ENCODE measurements at places on chromosomes 2 and 18.

- no peak for DNase-seq
These were observed 213.9 kb upstream of the AGAP1 start for GRCh38 chr2:235279965-235280364.

DNA sequence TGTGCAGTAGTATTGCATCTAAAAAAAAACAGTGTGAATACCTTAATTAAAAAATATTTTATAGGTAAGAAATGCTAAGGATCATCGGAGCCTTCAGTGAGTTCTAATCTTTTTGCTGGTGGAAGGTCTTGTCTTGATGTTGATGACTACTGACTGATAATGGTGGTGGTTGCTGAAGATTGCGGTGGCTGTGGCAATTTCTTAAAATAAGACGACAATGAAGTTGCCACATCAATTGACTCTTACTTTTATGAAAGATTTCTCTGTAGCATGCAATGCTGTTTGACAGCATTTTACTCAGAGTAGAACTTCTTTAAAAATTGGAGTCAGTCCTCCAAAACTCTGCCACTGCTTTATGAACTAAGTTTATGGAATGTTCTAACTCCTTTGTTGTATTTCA, 36.2 kb downstream of the GLS start:
- DNase-seq, result no peak

- no peak for DNase-seq
These were observed 61.2 kb downstream of the MAP4K3 start for GRCh38 chr2:39375917-39376316.

- DNase-seq, result no peak
These were observed 32.7 kb upstream of the SERTAD2 start for GRCh38 chr2:64686283-64686956.

Measured in SHP77 treated with DMSO at 0.1 percent for 48 hours (cell line).